ENCODE measurements at places on chromosomes 7 and 10.

DNA sequence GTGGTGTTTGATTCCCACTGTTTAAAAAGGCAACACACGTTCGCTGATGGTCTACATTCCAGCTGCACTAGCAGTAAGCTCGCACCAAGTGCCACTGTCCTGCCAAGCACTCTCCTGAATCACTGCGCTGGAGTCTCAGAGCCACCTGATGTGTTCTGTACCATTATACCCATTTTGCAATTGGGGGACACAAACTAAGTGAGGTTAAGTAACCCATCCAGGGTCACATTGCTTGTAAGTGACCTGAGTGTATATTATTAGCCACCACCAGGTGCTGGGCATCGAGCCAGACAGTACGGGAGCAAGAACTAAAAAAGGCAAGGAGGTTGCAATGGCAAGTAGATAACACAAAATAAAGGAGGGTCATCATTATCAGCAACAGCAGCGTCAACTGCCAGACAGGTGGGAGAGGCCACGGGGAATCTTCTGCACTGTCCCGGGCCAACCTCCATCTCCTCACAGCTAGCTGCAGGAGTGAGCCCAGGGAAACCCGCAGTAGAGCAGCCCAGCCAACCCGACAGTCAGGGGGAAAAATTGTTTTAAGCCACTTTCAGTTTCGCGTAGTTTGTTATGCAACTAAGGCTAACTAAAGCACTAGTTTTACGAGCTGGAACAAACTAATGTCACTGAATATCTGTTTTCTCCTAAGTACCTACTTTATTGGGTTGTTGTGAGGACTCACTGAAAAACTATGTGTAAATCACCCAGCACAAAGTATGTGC lies 712 bp upstream of the CPVL start:
- DNase-seq = peak; percentile 66

DNA sequence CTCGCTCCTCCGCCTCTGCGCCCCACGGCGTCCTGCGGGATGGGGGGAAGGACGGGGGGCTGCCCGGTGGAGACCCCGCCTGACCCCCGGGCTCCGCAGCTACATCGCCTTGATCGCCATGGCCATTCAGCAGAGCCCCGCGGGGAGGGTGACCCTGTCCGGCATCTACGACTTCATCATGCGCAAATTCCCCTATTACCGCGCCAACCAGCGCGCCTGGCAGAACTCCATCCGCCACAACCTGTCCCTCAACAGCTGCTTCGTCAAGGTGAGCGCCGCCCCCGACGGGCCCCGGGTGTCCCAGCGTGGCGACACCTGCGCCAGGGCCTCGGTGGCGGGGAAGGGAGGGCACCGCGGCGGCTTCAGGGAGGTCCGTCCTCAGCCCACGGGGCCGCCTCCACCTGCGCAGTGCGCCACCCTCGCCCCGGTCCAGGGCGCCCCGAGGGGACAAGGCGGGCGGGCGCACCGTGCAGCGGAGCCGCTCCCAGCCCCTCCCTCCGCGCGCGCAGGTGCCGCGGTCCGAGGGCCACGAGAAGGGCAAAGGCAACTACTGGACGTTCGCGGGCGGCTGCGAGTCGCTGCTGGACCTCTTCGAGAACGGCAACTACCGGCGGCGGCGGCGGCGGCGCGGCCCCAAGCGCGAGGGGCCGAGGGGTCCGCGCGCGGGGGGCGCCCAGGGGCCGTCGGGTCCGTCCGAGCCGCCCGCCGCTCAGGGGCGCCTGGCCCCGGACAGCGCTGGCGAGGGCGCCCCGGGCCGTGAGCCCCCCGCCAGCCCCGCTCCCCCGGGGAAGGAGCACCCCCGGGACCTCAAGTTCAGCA lies 793 bp downstream of the FOXL3 start:
- no peak for DNase-seq

GRCh38 chr7:1591876-1592275 lies 22.0 kb upstream of the PSMG3 start:
- no peak for DNase-seq

- DNase-seq = peak; percentile 31
These were observed 8.8 kb upstream of the SPAM1 start for GRCh38 chr7:123916240-123916724.

DNA sequence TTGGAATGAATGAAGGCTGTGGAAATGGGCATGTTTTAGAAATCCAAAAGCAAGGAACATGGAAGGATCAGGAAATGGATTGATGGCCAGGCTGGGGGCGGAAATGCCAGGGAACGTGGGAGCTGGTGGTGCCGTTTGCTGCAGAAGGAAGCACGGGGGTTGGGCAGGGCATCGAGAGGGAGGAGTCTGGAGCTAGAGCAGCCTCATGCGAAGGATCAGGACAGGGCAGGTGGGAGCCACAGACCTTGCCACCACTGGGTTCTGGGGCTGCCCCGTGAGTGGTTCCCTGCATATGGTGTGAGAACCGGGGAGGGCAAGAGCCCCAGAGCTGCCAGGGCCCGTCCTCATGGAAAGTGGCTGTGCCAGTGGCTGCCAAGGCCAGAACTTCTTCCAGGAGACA lies 193.8 kb upstream of the ZNF32 start:
- DNase-seq = no peak

- DNase-seq = no peak
These were observed 17.0 kb upstream of the CASD1 start for GRCh38 chr7:94492601-94493000.

- DNase-seq = no peak
These were observed 4.0 kb downstream of the VSIR start for GRCh38 chr10:71769279-71769823.

DNA sequence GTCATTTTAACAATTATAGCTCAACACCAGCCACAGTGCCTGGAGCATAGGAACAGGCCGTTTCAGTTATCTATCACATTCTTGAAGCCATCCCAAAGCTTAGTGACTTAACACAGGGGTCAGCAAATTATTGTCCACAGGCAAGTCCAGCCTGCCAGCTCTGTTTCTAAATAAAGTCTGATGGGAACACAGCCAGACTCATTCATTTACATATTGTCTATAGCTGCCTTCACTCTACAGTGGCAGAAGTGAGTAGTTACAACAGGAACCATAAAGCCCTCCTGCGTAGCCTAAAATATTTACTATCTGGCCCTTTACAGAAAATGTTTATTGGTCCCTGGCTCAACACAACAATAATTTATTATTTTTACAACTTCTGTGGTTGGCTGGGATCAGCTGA lies 407.5 kb upstream of the AUTS2 start:
- DNase-seq = no peak

GRCh38 chr10:29492774-29493173 lies 142.0 kb downstream of the SVIL start:
- no peak for DNase-seq

DNA sequence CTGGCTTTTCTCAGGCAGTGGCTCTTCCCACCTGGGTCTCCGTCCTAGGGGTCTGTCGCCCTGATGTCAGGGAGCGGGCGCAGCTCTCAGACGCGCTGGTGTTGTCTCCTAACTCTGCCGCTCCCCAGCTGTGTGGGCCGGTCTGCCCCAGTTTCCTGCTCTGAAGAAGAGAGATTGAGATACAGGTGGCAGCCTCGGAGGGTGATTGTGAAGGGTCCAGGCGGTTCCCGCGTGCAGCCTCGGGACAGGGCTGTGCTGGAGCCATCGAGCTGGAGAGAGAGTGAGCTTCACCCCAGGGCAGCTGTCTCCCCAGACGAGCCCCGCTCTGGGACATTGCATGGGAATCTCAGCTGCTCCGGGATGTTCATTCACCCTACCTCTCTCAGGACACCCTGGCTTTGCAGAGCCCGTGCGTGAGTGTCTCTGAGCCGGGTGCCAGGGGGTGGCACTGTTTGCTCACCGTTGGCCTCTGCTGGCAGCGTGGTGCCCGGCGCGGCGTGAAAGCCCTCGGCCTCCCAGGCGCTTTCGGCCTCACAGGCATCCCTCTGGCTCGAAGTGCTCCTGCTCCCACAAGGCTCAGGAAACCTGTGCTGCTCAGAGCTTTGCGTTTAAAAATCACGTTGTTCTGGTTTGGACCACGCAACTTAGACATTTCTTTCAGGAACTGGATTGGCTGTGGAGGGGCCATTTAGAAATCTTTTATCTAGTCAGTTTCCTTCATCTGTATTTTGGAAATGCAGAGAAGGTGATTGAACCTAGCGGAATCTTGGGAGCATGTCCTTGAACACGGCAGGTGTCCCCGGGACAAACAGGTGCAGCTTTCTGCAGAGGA lies 33.8 kb upstream of the ZFAND2A start:
- DNase-seq = peak; percentile 66

- no peak for DNase-seq
These were observed 39.7 kb downstream of the RNF32 start for GRCh38 chr7:156680281-156680680.

GRCh38 chr7:70463352-70463938 lies 668.5 kb upstream of the GALNT17 start:
- DNase-seq = no peak

DNA sequence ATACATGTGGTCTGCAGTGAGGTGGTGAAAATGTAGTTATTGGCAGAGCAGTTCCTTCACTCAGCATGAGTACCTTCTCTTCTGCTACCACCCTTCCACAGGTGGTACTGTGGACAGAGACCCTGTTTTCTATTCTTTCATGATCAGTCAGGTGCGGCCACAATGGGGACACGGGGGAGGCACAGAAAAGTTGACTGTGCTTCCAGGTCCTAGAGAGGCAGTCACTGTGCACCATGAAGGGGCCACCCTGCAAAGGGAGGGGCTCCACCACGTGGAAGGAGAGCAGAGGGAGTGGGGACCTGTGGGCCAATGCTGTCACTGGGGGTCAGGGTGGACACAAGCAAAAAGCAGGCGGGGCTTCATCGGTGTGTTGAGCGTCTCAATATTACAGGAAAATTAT lies 3.6 kb upstream of the LANCL2 start:
- no peak for DNase-seq

- no peak for DNase-seq
These were observed 12.0 kb downstream of the INPP5F start for GRCh38 chr10:119737823-119738222.

DNA sequence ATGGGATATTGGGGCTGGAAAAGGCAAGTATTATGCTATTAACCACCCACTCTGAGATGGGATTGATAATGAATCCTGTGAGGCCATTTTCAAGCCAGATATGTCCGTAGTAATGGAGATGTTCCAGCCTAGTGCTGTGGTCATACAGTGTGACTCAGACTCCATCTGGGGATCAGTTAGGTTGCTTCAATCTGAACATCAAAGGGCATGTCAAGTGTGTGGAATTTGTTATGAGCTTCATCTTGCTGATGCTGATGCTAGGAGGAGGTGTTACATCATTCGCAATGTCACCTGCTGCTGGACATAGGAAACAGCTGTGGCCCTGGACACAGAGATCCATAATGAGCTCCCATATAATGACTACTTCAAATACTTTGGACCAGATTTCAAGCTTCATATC lies 144.7 kb downstream of the PLCE1 start:
- no peak for DNase-seq

DNA sequence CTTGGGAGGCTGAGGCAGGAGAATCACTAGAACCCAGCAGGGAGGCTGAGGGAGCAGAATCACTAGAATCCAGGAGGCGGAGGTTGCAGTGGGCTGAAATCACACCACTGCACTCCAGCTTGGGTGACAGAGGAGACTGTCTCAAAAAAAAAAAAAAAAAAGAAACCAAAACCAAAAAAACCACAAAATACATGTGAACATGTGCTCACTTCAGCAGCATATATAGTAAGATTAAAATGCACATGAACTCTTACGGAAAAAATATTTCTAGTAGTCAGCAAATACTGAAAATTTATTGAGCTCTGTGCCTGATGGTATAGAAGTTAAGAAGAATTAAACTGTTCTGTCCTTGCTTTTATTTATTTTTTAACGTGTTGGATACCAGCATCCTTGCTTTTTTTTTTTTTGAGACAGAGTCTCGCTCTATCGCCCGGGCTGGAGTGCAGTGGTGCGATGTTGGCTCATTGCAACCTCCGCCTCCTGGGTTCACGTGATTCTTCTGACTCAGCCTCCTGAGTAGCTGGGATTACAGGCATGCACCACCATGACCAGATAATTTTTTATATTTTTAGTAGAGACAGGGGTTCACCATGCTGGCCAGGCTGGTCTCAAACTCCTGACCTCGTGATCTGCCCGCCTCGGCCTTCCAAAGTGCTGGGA lies 9.6 kb upstream of the ZNF487 start:
- DNase-seq = no peak

DNA sequence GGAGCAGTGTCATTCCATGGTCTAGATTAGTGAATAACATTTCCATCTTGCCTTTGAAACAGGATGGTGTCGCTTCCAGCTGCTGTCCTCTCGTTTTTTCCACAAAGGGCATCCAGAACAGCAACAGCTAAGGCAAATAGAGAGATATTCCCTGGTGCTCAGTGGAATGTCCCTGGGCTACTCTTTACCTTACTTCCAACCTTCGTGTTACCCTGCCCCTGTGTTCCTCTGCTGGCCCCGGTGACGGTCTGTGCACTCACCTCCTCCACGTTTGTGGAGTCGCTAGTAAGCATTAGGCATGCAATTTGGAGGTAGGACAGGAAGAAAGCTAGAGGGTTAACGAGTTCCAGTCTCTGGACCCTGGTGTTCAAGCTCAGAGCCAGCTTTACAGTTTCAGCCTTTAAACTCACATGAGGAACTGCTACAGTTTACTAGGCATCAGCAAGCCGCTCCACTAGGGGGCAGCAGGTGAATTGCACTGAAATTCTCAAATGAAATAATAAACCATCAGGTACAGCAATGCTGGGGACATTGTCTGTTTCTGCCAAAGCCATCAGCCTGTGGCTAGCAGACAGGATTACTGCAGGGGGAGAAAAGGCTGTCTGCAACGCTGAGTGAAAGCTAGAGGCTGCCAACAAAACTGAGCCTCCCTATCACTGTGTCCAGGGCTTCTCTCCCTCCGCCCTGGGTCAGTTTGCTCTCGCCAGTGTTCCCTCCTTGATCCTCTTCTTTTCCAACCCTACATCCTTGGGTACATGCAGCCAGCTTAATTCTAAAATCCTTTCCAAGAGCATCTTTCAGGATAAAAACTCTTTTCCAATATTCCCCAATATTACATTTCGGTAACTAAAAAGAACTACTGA lies 9.0 kb downstream of the MRPL32 start:
- DNase-seq = peak; percentile 67

DNA sequence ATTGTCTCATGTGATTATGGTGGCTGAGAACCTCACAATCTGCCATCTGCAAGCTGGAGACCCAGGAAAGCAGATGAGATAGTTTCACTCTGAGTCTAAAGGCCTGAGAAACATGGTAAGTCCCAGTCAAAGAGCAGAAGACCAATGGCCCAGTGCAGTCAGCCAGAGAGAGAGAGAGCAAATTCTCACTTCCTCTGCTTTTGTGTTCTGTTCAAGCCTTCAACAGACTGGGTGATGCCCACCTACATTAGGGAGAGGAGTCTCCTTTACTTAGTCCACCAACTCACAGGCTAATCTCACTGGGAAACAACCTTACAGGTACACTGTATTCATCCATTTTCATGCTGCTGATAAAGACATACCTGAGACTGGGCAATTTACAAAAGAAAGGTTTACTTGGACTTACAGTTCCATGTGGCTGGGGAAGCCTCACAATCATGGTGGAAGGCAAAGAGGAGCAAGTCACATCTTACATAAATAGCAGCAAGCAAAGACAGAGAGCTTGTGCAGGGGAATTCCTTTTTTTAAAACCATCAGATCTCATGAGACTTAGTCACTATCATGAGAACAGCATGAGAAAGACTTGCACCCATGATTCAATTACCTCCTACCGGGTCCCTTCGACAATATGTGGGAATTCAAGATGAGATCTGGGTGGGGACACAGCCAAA lies 4.7 kb upstream of the FRMPD2 start:
- no peak for DNase-seq
